ENCODE measurements at places on chromosomes 5 and 9.

- DNase-seq, result peak; percentile 66
These were observed 11.0 kb downstream of the SPARC start for GRCh38 chr5:151675611-151676313.

GRCh38 chr5:38538161-38538560 lies 18.3 kb downstream of the LIFR start:
- DNase-seq, result no peak

DNA sequence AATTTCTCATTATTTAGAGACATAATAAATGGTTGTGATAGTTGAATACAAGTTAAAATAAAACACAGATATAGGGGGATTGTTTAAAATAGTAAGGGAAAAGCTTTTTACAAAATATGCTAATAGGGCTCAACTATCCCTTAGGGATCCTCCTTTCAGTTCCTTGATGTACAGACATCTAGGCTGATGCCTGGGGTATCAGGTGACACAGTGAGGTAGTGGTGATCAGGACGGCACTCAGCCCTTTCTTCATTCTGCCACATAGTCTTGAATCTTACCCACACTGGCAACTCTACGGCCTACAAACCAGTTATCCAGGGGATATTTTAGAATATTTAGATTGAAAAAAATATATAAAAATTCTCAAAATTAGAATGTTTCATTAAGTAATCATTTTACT lies 12.5 kb upstream of the SLC35D2 start:
- no peak for DNase-seq

DNA sequence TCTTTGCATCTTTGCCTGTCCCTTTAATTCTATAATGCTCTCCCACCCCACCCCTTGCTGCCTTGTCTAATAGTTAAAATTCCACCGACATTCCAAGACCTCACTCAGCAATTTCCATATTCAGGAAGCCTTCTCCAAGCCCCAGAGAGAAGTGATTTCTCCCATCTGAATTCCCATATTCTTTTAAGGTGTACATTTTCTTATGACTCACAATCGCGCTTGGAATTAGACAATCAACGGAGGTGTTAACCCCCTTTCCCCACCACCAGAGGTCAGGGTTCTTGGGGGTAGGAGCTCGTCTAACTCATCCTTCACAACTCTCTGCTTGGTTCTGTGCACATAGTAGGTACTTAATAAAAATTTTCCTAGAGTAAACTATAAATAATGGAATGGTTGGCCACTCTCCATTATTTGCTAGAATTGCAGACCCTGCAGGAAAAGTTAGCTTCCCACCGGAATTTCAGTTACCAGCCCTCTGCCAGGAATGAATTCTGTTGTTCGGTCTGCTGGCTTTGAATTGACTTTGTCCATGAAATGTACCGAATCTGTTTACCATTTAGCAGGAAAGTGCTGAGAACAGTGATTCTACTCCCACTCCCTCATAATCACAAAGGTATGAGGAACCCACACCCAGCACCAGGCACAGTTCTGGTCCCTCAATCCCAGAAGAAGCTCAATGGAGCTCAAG lies 5.0 kb downstream of the KCNIP1 start:
- DNase-seq, result no peak

DNA sequence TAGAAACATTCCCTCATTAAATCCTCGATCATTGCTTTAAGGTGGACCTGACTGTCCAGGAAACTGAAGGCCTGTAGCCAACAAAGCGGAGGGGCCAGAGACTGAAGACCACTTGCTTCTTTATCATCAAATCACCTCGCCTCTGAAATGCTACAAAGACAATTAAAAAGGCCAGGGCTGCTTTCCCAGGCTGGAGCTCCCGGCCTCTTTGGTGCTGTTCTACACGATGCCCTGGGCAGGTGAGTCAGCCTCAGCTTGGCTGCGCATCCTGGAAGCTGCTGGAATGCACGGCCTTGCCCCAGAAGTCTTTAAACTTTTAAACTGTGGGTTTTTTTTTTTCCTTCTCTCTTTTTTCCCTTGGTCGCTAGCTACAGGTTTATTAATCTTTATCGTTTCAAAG lies 46.5 kb downstream of the SH3PXD2B start:
- DNase-seq, result peak; percentile 59

- no peak for DNase-seq
These were observed 1652.3 kb upstream of the WWC1 start for GRCh38 chr5:166639151-166639550.

DNA sequence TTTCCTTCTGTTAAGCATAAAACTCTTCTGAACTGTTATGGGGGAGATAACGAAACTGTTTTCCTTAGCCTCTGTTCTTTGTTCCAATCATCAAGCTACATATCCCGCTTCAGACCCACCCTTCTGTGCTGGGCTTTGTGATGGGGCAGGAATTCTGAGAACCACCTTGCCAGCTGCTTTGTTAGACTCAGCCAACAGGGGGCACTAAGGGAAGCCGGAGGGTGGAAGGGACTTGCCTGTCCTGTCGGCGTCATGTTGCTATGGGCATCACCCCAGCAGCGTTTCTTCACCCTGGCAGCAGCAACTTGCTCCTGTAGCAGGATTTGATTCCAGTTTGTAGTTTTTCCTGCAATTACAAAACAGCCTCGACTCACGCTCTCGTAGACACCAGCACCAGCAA lies 169.1 kb downstream of the CAAP1 start:
- peak; percentile 24 for DNase-seq

DNA sequence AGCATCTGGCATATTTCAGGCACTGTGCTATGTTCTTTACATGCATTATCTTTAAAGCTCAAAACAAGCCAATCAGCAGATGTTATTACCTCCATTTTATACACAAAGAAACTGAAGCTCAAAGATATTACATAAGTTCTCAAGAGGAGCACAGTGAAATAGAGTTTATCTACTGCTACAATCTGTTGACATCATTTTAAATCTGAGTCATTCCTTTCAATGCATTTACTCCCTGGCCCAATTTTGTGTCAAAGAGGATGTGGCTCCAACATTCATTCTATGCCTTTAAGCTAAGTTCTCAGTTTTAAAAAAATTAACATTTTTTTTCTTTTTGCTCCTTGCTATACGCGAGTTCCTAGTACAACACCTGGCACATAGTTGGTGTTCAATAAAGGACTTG lies 486.3 kb upstream of the ZNF462 start:
- no peak for DNase-seq

GRCh38 chr5:95042037-95042436 lies 242.9 kb downstream of the MCTP1 start:
- DNase-seq, result no peak

GRCh38 chr5:179550511-179551342 lies at the start of gene RUFY1:
Gene RUFY1, plus strand, starts transcription at chr5:179550554. Its CDS starts 16 bp downstream, at chr5:179550570.
- peak; percentile 75 for DNase-seq

GRCh38 chr9:9054354-9054992 lies 1254.9 kb upstream of the DMAC1 start:
- DNase-seq, result no peak

DNA sequence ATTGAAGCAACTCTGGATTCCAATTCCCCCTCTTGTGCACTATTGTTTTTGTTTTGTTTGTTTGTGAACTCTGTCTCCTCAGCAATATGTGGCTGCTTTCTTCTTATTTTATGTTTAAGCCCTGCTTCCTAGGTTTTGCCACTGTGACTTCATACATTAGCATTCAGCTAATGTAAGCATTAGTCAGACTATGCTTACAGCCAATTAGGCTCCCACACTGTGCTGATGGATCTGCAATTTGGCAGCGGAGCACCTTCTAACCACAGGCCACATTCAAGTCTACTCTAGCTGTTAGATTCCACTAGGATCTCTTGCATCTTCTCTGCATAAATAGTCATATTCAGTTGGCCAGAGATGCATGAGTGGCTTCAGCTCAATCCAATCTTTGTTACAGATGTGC lies 9.6 kb upstream of the BICD2 start:
- DNase-seq, result peak; percentile 98

DNA sequence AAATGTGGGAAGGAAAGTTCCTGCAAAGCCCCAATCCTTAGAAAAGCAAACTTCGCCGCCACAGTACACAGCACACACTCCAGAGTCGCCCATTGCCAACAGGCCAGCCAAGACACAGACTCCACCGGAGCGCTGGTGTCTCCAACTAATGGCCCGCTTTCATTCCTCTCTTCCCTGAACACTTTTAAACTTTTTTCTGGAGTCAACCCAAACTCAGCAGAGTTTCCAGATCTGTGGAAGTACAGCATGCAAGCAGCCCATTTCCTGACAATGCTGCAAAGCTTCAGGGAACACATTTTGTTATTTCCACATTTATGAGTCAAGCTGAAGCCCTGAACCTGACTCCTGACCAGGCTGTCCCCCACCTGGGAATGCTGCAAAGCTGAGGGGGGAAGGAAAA lies 351.9 kb downstream of the NFIB start:
- DNase-seq, result no peak

GRCh38 chr9:121277518-121278295 lies 9.7 kb downstream of the GSN start:
- DNase-seq, result peak; percentile 77

DNA sequence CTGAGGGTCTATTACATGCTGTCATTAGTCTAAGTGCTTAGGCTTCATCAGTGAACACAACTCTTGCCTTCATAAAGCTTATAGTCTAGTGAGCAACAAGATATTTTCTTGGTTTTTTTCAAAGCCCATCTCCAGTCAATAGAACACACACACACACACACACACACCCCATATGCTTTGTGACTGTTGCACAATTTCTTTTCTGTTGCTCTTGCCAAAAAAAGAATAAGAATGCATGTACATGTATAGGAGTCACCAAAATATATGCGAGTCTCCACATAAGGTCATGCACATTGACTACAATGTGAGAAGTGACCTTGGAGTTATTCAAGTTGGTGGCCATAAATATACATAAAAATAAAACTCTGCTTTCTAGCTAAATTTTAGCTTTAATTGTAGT lies 351.5 kb upstream of the TLE4 start:
- peak; percentile 30 for DNase-seq

GRCh38 chr5:16792598-16793275 lies 143.4 kb downstream of the MYO10 start:
- DNase-seq, result no peak

- DNase-seq, result peak; percentile 56
These were observed 7.9 kb downstream of the MTRR start for GRCh38 chr5:7876867-7877266.

- DNase-seq, result no peak
These were observed at the start of gene SLC28A3 for GRCh38 chr9:84340535-84340934. Gene SLC28A3, minus strand, starts transcription at chr9:84340758. Its CDS starts 125 bp downstream, at chr9:84340633.

- DNase-seq, result peak; percentile 100
These were observed 4.7 kb upstream of the TGFBI start for GRCh38 chr5:136023958-136024541.

DNA sequence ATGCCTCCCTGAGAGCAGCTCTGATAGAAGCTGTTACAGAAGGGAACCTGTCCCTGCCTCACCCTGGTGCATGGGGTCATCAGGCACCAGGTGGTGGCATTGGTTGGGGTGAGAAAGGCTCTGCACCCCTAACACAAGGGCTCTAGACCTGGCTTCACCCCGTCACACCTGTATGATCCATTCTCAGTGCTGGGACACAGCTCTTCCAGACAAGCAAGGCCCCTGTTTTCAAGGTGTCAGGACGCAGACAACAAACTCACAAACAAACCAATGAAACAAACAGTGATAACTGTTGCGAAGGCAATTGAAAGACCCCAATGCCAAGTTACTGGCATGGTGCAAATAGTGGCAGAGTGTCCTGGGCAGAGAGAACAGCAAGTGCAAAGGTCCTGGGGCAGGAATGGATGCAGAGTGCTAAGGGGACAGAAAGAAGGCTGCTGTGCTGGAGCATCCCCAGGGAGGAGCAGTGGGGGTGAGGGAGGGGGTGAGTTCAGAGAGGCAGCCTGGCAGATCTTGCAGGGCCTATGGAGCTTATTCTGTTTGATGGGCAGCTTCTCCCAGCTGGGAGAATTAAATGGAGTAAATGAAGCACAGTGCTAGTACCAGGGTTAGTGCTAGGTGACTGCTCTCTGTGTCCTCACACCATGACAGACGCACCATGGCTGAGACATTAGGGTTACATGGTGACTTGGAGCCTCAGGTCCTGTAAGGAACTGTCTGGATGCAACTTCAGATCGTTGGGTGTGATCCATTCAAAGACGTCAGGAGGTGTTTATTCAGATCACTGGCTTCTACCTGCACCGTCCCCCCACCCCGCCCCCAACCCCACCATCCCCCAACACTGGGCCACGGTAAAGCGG lies 67.9 kb upstream of the UNC5A start:
- no peak for DNase-seq

- no peak for DNase-seq
These were observed 24.8 kb downstream of the CCNJL start for GRCh38 chr5:160287378-160288051.

DNA sequence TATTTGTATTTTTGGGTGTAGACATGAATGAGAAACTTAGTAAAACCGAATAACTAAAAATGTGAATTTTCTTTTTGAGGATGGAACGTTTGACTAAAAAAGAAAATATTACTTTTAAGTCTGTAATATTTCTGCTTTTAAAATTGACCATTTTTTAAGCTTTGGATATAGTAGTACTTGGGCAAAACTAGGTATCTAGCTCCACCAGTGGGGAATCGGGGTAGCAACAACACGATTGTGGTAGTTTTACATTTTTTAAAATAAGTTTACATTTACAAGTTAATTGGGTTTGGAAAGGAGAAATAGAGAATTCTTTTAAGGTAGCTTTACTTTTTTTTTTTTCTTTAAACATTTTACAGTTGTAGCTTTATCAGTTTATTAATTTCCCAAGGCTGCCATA lies 154.4 kb downstream of the MAN2A1 start:
- no peak for DNase-seq

DNA sequence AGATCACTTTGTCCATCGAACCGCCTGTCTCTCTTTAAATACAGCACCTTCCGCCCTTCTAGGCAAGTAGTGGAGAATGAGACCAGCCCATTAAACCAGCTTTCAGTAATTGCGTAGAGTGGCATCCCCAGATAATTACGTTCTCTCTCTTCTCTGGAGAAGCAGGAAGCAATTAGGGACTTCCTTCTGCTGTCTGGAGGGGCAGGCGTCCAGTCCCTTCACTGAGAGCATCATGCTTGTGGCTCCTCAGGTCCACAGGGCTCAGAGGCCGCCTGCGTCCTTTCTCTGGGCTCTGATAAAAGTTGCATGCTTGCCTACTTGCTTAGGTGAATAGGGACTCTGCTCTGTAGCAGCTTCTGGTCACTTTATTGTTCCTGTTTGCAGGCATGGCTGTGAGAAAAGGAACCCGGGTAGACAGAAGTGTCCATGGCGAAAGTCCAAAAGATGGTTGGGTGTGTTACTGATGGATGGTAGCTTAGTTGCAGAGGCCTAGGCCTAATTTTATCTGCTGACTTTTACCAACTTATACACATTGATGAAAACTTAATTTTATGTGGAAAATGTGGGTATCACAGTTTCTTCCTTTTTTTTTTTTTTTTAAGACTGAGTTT lies 299.1 kb upstream of the PANK3 start:
- no peak for DNase-seq
